WTC11 (cell line): ENCODE measurements at places on chromosomes 4 and X.
A peak's percentile ranks its signal among the peaks of the same experiment; 100 is the strongest.

GRCh38 chr4:140048419-140048995, 105.5 kb downstream of the MAML3 start:
- H3K27me3 ChIP-seq = no peaks in the 10 kb centered on the region
- H3K27ac ChIP-seq = peak overlapping the region; percentile 98
- DNase-seq = no peak
- peak overlapping the region; percentile 58 for H3K4me3 ChIP-seq
- no peaks in the 10 kb centered on the region for H3K36me3 ChIP-seq
- H3K4me1 ChIP-seq = peaks cover 65% of the 10 kb centered on the region

- H3K27me3 ChIP-seq = no peaks in the 10 kb centered on the region
- H3K4me3 ChIP-seq = no peak overlapping the region
- no peaks in the 10 kb centered on the region for H3K36me3 ChIP-seq
- no peak overlapping the region for H3K27ac ChIP-seq
- H3K4me1 ChIP-seq = peaks cover 11% of the 10 kb centered on the region
These were observed 8.7 kb downstream of the TIMP1 start for GRCh38 chrX:47590984-47591383.

DNA sequence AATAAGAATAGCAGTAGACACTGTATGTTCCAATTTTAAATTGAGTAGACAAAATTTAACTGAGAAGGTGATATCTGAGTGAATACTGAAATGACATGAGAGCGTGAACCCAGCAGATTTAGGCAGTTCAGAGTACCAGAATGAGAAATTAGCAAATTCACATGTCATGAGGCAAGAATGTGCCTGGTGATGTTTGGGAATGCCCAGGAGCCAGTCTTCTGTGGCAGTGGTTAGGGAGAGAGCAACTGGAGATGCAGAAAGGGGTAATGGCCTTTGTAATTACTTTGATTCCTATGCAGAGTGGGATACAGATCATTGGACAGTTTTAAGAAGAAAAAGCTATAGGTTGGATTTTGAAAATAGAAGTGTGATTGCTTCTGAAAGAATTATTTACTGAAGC, 621.9 kb downstream of the TECRL start:
- H3K27me3 ChIP-seq = no peaks in the 10 kb centered on the region
- DNase-seq = no peak
- no peak overlapping the region for H3K4me3 ChIP-seq
- H3K36me3 ChIP-seq = no peaks in the 10 kb centered on the region

- no peaks in the 10 kb centered on the region for H3K36me3 ChIP-seq
- H3K27ac ChIP-seq = no peak overlapping the region
- no peaks in the 10 kb centered on the region for H3K4me1 ChIP-seq
- no peak for DNase-seq
These were observed 426.0 kb downstream of the PCDH18 start for GRCh38 chr4:137106287-137106686.

DNA sequence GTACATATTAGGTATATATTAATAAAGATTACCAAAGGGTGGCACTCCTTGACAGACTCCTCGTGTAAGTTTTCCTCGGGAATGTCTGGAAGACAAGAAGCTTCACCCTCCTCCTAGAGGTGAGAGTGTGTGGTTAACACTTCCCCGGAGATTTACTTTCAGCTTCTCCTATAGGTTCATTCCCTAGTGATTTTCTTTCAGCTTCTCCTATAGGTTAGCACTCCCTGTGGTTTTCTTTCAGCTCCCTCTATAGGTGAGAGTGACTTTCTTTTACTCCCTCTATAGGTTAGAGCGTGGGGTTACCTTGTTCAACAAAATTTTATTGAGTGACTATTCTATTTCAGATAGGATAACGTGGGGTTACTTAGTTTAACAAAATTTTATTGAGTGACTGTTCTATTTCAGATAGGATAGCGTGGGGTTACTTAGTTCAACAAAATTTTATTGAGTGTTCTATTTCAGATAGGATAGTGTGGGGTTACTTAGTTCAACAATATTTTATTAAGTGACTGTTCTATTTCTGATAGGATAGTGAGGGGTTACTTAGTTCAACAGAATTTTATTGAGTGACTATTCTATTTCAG, 106.0 kb upstream of the PLAC1 start:
- H3K4me3 ChIP-seq = no peak overlapping the region
- H3K27me3 ChIP-seq = no peaks in the 10 kb centered on the region
- DNase-seq = no peak

GRCh38 chrX:111881715-111882114, 5.7 kb downstream of the TRPC5OS start:
- no peaks in the 10 kb centered on the region for H3K36me3 ChIP-seq
- no peak overlapping the region for H3K4me3 ChIP-seq
- no peaks in the 10 kb centered on the region for H3K27me3 ChIP-seq
- no peaks in the 10 kb centered on the region for H3K4me1 ChIP-seq
- no peak for DNase-seq
- no peak overlapping the region for H3K27ac ChIP-seq

DNA sequence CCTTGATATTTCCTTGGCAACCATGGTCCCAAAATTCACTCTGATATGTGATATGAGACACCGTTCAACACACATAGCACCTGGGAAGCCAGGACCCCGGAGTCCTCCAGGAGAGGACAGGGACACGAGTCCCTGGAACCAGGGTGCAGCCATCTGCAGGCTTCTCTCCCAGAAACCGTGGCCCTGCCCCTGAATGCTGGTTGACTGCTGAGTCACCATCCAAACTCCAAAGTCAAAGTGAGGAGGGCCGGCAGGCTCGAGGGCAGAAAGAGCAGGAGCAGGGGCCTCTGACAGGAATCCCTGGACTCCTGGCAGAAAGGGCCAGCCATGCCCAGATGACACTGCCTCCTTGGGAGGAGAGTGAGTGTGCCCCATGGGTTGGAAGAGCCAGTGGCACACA, 6.9 kb upstream of the PNMA6A start:
- H3K4me1 ChIP-seq = peaks cover 5% of the 10 kb centered on the region
- no peaks in the 10 kb centered on the region for H3K36me3 ChIP-seq
- peaks cover 3% of the 10 kb centered on the region; the same call in 1 of the 2 replicates for H3K27me3 ChIP-seq
- DNase-seq = no peak
- H3K27ac ChIP-seq = no peak overlapping the region
- no peak overlapping the region for H3K4me3 ChIP-seq

DNA sequence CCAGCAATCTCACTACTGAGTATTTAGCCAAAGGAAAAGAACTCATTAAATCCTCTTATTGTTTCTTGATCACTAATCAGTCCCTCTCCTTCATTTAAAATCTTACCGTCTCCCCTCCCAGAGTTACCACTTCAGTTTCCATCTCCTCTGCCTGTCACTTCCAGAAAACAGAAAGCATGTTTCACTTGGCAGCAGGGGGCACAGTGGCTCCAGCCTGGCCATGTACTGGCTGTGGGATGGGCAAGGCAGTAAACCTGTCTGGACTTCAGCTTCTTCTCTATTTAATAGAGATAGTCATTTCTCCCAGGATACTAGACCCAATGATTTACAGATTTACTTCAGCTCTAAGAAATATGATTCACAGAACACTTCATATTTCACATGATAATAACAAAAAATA, 63.2 kb downstream of the CD40LG start:
- peaks cover 7% of the 10 kb centered on the region for H3K4me1 ChIP-seq
- no peaks in the 10 kb centered on the region for H3K36me3 ChIP-seq
- no peaks in the 10 kb centered on the region for H3K27me3 ChIP-seq
- H3K4me3 ChIP-seq = no peak overlapping the region
- H3K27ac ChIP-seq = no peak overlapping the region

- no peak overlapping the region; the same call in 1 of the 2 replicates for H3K27ac ChIP-seq
- no peak overlapping the region for H3K4me3 ChIP-seq
- H3K27me3 ChIP-seq = no peaks in the 10 kb centered on the region
- peaks cover 8% of the 10 kb centered on the region; the same call in 1 of the 2 replicates for H3K4me1 ChIP-seq
These were observed 26.4 kb downstream of the TRMT44 start for GRCh38 chr4:8467016-8467415.
